Hematopoietic multipotent progenitor cell (in vitro differentiated cells): ENCODE measurements at places on chromosomes 16 and 17.

DNA sequence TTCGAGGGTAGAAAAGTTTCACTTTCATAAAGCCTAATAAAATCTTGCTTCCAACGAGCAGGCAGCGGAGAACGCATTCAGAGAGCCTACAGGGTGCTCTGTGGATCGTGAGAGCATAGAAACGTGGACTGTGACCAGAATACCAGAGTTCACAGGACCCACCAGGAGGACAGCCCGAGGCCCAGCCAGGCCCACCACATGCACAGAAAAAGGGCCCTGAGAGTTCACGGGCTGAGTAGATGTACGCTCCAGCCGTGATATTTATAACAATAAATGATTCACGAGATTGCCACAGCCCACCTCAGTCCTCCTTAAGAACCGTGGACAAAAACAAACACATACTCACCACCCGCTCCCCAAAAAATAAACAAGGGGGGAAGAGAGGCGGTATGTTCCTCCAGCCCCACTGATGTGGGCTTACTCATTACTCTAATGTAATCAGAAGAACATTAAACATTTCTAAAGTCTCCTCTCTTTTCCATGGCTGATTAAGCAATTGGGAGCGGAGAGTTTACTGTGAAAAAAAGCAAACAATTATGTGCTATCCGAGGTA lies 207.2 kb downstream of the C16orf78 start:
- DNase-seq, result no peak

- DNase-seq, result peak; percentile 14
These were observed 70.6 kb upstream of the CLEC3A start for GRCh38 chr16:77951788-77952187.

GRCh38 chr16:68704232-68704867 lies 32.7 kb upstream of the CDH1 start:
- DNase-seq, result no peak

GRCh38 chr17:57808882-57809281 lies 41.0 kb downstream of the MRPS23 start:
- no peak for DNase-seq

DNA sequence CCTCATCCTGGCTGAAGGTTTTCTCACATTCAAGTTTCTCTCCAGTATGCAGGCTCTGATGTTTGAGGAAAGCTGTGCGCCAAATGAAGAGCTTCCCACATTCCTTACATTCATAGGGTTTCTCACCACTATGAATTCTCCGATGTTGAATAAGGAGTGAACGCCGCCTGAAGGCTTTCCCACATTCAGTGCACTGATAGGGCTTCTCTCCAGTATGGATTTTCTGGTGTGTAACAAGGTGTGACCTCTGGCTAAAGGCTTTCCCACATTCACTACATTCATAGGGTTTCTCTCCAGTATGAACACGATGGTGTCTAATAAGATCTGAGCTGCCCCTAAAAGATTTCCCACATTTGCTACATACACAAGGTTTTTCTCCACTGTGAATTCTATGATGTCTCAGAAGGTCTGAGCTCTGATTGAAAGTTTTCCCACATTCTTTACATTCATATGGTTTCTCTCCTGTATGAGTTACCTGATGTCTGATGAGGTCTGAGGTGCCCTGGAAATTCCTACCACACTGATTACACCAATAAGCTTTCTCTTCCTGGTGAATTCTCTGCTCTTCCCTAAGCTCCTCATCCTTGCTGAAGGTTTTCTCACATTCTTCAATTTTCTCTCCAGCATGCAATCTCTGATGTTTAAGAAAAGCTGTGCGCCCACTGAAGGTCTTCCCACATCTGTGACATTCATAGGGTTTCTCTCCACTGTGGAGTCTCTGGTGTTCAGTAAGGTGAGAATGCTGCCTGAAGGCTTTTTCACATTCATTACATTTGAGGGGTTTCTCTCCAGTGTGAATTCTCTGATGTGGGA lies 8.9 kb downstream of the ZNF594 start:
- DNase-seq, result no peak

DNA sequence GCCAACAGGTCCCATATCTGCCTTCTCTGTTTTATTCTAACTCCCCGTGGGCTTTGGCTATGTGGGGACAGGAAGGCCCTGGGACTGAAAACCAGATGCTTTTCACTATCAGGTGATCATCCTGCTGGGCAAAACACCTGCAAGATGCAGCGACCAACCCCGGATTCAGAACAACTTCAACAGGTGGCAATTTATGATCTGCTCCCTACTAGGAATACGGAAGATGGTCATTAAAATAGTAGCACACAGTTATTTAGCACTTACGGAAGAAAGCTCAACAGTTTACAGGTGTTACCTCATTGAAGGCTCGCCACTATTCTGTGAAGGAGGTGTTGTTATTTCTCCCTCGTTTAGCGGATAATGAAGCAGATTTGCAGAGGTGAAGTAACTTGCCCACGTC lies 7.8 kb upstream of the SLC5A11 start:
- no peak for DNase-seq

- no peak for DNase-seq
These were observed 928.0 kb upstream of the SOX9 start for GRCh38 chr17:71192848-71193247.

- DNase-seq, result no peak
These were observed 37.3 kb upstream of the MMD start for GRCh38 chr17:55458978-55459377.

- no peak for DNase-seq
These were observed 5.4 kb upstream of the HAP1 start for GRCh38 chr17:41739661-41740352.

GRCh38 chr17:59427996-59428395 lies 96.5 kb downstream of the YPEL2 start:
- DNase-seq, result no peak

- no peak for DNase-seq
These were observed 7.5 kb downstream of the TBX6 start for GRCh38 chr16:30084096-30084815.

- DNase-seq, result no peak
These were observed 332.0 kb downstream of the XYLT1 start for GRCh38 chr16:17138801-17139200.

DNA sequence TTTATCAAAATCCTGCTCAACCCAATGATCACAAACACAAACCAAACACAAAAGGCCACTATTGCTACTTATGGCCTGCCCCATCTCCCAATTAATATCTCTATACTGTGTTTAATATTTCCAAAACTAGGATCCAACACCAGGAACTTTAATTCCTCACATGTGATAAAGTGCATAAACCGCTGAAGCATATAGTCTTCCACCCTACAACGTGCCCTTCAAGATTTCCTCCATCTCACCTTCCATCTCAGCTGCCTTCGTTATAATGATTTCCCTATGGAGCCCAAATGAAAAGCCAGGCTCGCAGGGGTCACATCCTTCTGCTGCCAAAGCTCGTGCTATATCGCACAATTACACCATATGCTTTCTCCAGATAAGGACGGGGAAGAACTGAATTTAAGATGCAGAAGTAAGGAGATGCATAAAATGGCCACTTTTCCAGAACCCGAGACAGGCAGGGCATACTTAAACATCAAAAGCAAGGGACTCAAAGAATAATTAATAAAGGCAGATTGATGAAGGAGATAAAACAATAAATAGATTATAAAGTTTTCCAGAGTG lies 1.8 kb downstream of the MYH10 start:
- DNase-seq, result peak; percentile 26

DNA sequence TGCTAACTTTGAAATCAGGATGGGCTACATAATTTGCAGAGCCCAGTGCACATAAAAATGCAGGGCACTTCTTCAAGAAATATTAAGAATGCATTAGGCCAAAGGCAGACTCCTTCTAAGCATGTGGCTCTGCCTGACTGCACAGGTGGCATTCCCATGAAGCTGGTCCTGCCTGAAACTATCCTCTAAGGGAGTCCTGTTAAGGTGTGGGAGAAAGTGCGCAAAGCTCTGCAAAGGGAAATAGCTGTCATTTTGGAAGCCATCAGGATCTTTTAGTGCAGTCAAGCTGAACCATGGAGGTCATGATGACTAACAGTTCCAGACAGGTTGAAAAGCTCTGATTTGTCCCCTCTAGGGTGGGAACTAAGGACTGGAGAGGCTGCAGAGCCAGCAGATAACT lies 41.9 kb upstream of the CRHR1 start:
- DNase-seq, result no peak

DNA sequence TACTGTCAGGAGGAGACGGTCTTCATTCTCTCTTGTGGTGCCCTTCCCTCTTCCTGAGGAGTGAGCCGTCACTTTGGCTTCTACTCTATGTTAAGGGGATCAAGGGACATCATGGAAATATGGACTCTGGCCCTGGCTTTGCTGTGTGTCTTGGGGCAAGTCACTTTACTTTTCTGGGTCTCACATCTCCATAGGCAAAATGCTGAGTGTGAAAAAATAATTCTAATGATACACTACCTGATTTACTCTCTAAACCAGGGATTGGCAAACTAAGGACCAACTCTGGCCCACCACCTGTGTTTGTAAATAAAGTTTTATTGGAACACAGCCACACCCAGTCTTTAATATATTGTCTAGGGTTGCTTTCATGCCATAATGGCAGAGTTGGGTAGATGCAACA lies 548.7 kb upstream of the CDH5 start:
- DNase-seq, result no peak

DNA sequence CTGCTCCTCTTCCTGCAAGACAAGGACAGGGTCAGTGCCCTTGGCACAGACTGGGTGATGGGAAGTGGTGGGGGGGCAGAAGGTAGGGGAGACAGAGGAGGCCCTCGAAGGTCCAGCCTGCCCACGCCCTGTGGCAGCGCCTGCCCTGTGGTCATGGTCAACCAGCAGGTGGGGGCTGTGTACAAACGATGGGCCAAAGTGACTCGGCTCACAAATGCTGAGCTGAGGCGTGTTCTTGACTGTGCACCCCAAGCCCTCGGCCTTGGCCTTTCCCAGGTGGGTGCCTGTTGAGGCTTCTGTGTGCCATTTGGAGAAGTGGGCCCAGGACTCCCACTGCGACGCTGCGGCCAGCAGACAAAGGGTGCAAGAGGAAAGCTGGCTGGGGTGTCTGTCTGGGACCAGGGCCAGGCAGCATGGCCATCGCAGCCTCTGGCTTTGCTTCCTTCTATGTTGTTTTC lies 22.6 kb downstream of the MXRA7 start:
- no peak for DNase-seq

GRCh38 chr17:80586846-80587228 lies 42.2 kb downstream of the RPTOR start:
- no peak for DNase-seq

GRCh38 chr16:28873543-28874201 lies 4.6 kb upstream of the ATP2A1 start:
- DNase-seq, result peak; percentile 42

- DNase-seq, result no peak
These were observed at the start of gene CTDNEP1 for GRCh38 chr17:7251661-7252175. Gene CTDNEP1, minus strand, starts transcription at chr17:7251734. Its CDS starts 438 bp downstream, at chr17:7251296.

GRCh38 chr17:60388742-60389141 lies 3.2 kb downstream of the USP32 start:
- DNase-seq, result no peak

GRCh38 chr17:17398188-17398942 lies 78.4 kb upstream of the MED9 start:
- DNase-seq, result no peak
